ENCODE measurements at places on chromosomes 3 and 15.
A peak's percentile ranks its signal among the peaks of the same experiment; 100 is the strongest.

- no peak for DNase-seq
Observed at GRCh38 chr3:120114376-120114775, 20.1 kb upstream of the GSK3B start.

- no peak for DNase-seq
Observed at GRCh38 chr3:116052602-116053001, 392.7 kb downstream of the LSAMP start.

- no peak for DNase-seq
Observed at GRCh38 chr3:186298876-186299275, 63.2 kb downstream of the DGKG start.

GRCh38 chr15:71003319-71003718 lies 110.7 kb downstream of the LRRC49 start:
- DNase-seq: no peak

DNA sequence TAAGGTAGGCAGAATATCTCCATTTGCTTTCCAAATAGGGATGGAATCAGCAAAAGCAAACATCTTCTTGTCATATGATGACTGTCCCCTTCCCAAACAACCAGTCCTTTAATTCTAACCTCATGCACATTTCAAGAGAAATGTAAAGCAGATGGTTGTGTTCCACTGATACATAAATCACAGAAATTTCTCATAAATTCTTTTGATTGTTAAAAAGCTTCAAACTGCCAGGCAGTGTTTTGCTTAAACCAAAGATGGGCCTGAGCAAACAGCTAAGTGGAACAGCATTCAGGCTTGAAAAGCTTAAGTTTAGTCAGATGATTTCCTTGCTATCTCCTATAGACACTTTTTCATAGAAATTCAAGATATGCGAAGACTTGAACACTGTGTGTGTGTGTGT lies 74.3 kb upstream of the SOX2 start:
- DNase-seq: no peak

DNA sequence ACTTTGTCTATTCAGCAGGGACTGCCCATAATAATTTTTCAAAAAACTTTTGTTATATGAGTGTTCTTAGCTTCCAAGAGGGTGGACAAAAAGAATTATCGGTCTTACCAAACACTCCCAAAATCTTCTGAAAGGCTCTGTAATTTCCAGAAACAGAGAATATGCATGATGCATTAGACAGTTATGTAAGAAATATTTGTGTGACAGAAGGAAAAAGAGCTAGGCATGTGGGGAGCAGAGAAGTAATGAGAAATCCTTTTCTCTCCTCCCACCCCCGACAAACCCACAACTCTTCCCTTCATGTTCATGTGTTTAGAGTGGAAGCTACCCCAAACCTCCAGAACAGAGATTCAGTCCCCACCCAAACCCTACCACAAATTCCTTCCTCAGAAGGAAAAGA lies 86.8 kb downstream of the MYO5A start:
- no peak for DNase-seq

DNA sequence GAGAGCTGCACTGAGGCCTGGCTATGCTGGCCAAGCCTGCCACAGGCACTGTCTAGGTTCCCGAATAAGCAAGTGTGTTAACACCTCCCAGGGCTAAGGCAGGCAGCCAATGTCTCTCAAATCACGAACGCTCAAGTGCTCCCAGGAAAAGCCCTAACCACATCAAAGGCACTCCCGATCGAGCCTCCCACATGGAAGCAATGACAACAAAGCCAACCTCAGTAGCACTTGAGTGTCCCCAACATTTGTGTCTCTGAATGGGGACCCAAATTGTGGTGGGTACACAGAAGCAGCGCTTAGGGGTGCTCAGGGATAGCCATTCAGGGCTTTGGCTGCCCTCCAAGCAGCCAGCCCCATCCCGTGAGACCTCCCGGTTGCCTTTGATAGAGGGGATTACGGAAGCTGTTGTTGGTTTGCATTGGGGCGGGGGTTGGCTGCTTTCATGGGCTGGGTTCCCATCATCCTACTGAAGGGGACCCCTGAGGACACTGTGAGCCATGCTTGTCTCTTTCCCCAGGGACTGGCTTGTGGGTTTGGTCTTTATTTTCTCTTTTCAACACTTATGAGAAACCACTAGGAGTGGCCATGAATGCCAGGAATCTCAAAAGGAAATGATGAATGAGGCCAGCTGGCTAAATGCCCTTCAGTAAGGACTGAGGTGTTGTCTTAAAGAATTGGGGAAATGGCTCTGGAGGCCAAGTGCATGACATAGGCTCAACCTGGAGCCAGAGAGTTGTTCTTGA lies 234.1 kb upstream of the FEZF2 start:
- no peak for DNase-seq

DNA sequence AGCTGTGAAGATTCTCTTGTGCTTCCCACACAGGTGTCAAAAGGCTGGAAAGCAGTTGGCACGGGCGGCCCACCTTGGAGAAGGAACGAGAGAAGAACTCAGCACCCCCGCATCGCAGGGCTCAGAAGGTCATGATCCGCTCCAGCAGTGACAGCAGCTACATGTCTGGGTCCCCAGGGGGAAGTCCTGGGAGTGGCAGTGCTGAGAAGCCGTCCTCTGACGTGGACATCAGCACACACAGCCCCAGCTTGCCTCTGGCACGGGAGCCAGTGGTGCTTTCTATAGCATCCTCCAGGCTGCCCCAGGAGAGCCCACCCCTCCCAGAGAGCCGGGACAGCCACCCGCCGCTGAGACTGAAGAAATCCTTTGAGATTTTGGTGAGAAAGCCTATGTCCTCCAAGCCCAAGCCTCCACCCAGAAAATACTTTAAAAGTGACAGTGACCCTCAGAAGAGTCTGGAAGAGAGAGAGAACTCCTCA lies 31.4 kb downstream of the STARD5 start:
- peak; percentile 84 for DNase-seq

GRCh38 chr3:176663387-176663786 lies 533.9 kb downstream of the TBL1XR1 start:
- no peak for DNase-seq

GRCh38 chr3:128210711-128211110 lies 57.4 kb downstream of the EEFSEC start:
- DNase-seq: no peak

GRCh38 chr15:72614810-72615532 lies 39.5 kb upstream of the GOLGA6B start:
- DNase-seq: no peak

- DNase-seq: no peak
Observed at GRCh38 chr3:69997631-69998307, 1.8 kb upstream of the SAMMSON start.

DNA sequence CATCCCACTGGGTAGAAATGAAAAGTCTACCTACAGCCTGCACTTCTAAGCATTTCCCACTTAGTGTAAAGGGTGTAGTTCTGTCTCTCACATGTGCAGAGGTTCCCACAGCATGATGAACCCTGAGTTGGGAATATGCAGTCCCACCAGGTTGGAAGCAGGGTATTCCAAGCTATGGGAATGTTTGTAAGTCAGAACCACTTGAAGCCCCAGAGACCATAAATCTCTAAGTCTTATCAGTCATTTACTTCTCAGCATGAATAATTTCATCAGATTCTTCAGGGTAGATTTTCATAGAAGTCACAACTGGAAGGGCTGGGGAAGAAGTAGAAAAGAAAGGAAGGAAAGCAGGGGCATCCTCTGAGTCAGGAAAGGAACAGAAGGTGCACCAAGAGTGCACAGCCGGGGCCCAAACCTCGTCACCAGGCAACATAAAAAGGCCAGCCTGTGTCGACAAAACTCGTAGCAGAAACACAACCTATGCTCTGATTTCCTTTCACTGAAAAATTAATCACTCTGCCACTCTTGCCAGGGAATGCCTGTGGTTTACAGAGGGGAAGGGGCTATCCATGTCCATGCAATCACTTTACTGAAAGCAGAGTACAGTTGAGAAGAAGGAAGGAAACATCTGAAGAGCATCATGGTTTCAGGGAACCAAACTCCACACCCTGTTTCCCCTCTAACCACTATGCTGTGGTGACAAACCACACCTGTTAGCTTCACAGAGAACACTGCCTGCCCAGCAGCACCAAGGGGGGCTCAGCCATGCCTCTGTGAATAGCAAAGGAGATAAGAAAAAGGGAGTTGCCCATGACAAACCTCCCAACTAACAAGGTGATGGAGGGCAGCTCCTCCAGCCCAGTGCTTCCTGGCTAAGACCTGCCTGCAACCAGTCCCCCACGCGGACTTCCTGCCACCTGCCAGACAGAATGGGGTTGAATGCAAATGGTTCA lies 40.5 kb downstream of the SH3BP5 start:
- DNase-seq: peak; percentile 81

- DNase-seq: no peak
Observed at GRCh38 chr3:25652921-25653320, 11.8 kb downstream of the TOP2B start.

DNA sequence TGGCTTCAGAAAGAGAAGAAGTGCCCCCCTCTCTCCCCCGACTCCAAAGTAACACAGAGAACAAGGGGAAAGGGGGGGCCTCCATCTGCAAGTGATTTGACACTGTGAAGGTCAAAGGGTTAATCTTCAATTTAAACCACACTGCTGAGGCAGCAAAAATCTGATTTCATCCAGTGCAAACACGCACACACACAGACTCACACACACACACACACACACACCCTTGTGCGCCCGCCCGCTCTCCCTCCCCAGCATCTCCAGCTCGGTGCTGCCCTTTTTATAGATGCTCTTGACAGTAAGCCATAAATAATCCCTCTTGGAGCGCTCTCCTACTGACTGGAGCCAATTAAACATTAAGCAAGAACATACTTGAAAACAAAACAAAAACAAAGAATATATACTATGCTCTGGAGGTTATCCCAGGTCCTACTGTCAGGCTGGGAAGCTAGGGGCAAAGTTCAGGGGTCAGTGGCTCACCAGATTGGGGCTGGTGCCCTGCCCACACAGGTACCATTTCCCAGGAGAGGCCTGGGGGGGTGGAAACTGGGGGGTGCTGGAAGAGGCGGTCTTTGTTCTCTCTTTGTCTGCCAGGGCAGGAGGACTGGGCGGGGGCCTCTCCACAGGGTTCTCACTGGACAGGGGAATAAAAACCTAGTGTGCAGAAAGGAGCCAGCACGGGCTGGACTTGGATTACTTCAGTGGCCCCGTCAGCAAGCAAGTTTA lies 16.3 kb downstream of the BMF start:
- no peak for DNase-seq

DNA sequence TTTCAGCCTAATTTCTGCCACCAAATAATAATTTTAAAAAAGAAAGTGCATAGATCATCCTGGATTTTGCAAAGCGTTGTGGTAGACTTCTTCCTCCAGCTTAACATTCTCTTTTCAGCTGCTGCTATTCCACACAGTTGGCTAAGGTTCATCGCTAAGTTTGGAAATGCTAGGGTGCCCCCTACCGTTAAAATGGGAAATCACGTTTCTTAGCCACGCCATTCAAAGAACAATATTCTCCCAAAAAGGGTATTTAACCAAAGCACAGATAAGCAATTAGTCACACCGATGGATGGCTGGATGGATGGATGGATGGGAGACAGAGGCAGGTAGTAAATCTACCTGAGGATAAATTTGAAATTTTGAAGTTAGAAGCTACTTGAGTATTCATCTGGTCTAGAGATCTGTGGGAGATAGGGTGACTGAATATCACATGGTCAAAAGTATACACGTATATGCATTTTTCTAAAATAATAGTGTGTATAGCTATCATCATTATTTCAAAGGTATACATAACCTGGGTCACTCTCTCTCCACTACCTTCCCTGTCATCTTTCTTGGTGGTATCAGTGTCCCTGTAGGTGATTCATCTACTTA lies 67.2 kb downstream of the EFHB start:
- peak; percentile 63 for DNase-seq

GRCh38 chr3:61979638-61980037 lies 393.7 kb downstream of the FEZF2 start:
- DNase-seq: no peak

DNA sequence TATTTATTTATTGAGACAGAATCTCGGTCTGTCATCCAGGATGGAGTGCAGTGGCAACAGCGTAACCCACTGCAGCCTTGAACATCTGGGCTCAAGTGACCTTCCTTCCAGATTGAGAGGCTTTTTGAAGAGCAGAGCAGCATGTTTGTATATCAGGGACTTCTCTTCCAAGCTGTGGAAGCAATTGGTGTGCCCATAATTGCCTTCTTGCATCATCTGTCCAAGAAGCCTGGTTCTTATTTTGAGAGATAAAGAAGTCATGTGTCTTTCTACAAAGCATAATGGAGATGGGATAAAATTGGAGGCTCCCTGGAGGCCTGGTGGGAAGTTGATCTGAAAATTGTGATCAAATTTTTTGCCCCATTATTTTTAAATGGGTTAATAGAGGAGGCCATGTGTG lies 183.8 kb upstream of the MCTP2 start:
- DNase-seq: no peak

- no peak for DNase-seq
Observed at GRCh38 chr3:142168514-142168913, 19.2 kb upstream of the TFDP2 start.

- no peak for DNase-seq
Observed at GRCh38 chr3:22012471-22012870, 261.5 kb upstream of the ZNF385D start.

- DNase-seq: no peak
Observed at GRCh38 chr15:76776969-76777368, 128.2 kb downstream of the SCAPER start.

GRCh38 chr3:117691526-117691925 lies 981.9 kb downstream of the TUSC7 start:
- DNase-seq: no peak

- peak; percentile 63 for DNase-seq
Observed at GRCh38 chr3:42906070-42906847, at the start of gene ZNF662. ZNF662 (plus strand) TSS chr3:42906142; CDS start chr3:42908115, 1,973 bp downstream.

- DNase-seq: no peak
Observed at GRCh38 chr3:116059421-116060096, 385.7 kb downstream of the LSAMP start.

DNA sequence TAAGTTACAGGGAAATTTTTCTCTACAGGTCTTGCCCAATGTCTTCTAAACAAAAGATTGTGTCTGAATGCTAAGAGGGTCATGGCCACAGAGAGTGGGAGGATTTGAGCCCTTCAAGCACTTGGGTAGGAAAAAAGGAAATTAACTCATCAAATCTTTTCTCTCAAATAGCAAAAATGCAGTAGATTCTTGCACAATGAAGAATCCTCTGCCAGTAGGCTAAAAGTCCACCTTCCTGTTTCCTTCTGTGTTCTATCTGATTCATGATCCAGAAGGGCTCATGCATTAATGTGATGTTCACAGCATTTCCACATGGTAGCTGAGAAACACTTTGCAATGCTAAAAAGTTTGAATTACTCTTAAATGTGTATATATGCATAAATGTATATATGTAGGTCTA lies 177.1 kb downstream of the CD47 start:
- no peak for DNase-seq

- DNase-seq: no peak
Observed at GRCh38 chr3:24096695-24097290, 151.7 kb downstream of the NR1D2 start.

- no peak for DNase-seq
Observed at GRCh38 chr3:190644766-190645165, 130.9 kb downstream of the IL1RAP start.
